ENCODE measurements at places on chromosomes 11 and 22.

- DNase-seq: no peak
Measured at GRCh38 chr11:67066333-67066709, 9.7 kb downstream of the RHOD start.

- DNase-seq: no peak
Measured at GRCh38 chr11:57556041-57556440, 11.4 kb downstream of the UBE2L6 start.

GRCh38 chr11:118081241-118081958 is 4.5 kb downstream of the TMPRSS4 start:
- no peak for DNase-seq

DNA sequence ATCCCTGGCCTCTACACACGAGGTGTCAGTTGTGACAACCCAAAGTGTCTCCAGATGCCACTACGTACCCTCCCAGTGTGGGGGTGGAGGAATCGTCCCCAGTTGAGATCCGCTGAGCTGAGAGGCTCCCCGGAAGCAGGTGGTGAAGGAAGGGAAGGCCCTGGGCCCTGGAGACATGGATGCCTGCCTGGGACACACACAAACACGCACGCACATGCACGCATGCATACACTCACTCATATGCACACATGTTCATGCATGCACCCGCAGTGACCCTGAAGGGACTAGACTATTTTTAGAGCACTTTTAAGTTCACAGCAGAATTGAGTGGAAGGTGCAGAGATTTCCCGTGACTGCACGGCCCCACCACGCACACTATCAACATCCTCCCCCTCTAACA is 50.9 kb downstream of the PARVB start:
- no peak for DNase-seq

GRCh38 chr11:122317305-122317704 is 201.3 kb upstream of the BLID start:
- DNase-seq: no peak

All from activated T-cell treated with anti-CD3 and anti-CD28 coated beads, Interleukin-2, amount 50 U/mL, for 4 hours (primary cell).